K562 (cell line): ENCODE measurements at places on chromosomes 12 and 14.
A peak's percentile ranks its signal among the peaks of the same experiment; 100 is the strongest.

DNA sequence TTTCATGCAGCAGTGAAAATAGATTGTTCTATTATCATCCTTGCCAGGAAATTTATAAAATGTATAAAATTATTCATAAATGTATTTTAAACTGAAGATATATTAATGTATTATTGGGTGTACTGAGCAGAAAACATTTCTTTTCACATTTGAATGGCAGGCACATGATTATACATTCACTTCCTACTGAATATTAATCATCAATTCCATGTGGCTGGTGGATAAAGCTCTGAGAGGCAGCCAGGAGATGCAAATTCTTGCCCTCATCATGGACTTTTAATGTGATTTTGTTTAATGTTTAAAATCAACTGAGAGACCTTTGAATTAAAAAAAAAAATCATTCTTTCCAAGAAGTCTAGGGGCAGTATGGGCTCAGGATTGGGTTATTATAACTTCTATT lies 40.8 kb downstream of the ANO6 start:
- DNase-seq, result no peak

- DNase-seq, result peak; percentile 9
These were observed 101.3 kb downstream of the PPM1A start for GRCh38 chr14:60350366-60350720.

- DNase-seq, result no peak
These were observed 24.1 kb downstream of the FGF23 start for GRCh38 chr12:4355156-4356040.

GRCh38 chr12:118633071-118633470 lies 256.7 kb downstream of the SUDS3 start:
- DNase-seq, result peak; percentile 17

GRCh38 chr12:89521364-89522223 lies 3.0 kb downstream of the GALNT4 start:
- no peak for DNase-seq

GRCh38 chr12:94566345-94566744 lies 84.0 kb downstream of the TMCC3 start:
- DNase-seq, result no peak

DNA sequence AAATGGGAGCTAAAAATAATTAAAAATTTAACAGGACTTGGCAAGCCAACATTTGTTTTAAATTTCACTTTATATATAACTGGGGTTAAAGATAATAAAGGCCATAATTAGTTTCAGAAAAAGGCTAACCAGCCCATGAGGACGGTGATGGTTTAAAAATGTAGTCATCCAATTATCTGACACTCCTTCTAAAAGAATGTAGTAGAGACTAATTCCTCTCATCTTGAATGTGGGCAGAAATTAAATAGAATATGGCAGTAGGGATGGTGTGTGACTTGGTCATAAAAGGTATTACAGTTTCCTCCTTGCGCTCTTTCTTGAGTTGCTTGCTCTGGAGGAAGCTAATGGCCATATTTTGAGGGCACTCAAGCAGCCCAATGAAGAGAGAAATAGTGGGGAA lies 49.1 kb upstream of the PTPRB start:
- DNase-seq, result no peak

- DNase-seq, result no peak
These were observed 117.0 kb downstream of the SMOC1 start for GRCh38 chr14:69996216-69996615.

DNA sequence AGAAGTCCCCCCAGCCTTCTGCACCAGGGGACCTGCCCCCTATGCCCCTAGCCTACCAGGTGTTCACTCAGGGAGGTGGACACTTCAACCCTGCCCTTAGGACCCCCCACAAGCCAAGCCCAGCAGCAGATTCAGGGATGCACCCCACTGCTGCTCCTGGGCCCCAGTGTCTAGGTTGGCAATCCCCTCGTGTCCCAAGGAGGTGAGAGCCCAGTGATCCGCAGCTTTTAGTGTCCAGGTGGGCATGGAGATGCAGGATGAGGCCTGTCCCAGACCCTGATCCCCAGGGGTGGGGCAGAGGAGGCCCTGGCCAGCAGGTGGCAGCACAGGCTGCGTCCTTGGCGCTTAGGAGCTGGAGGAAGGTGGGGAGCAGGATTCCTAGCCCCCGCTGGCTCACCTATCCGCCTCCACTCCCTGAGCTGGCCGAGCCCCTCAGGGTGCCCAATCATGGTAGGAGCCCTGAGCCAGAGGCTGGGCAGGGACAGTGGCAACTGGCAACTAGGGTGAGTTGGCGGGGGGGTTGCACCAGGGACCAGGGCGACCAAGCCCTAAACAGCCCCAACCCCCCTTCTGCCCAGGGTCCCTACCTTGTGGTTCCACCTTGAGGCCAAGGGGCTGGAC lies 4.1 kb downstream of the CKB start:
- DNase-seq, result peak; percentile 80

DNA sequence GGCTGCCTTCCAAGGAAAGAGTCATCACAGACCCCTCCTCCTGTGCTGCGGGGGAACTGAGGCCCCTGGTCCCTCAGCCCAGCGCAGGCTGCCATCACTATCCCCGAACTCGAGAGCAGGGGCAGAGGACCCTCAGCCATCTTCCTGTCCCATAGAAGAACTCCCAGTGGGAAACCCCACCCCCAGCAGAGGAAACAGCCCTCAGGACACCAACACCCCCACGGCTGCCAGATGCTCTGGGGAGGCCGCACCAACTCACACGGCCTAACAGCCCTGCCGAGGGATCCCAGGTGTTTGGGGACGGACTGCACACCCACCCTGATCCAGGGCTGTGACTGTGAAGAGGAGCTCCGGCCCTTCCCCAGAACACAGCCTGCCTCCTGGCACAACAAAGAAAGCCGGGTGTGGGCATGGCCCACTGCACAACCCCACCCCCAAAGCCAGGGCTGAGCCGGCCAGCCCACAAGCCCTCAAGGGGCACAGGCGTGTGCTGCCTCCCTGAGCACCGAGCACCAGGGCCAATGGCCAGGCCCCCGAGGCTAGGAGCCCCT lies 16.3 kb upstream of the C14orf180 start:
- no peak for DNase-seq

GRCh38 chr12:11497995-11498394 lies 102.6 kb upstream of the PRB2 start:
- DNase-seq, result no peak

- no peak for DNase-seq
These were observed 1.5 kb downstream of the RILPL1 start for GRCh38 chr12:123532019-123532418.

GRCh38 chr14:34650786-34651584 lies 21.0 kb upstream of the SNX6 start:
- no peak for DNase-seq

- DNase-seq, result no peak
These were observed 11.9 kb upstream of the DCN start for GRCh38 chr12:91194500-91194899.

DNA sequence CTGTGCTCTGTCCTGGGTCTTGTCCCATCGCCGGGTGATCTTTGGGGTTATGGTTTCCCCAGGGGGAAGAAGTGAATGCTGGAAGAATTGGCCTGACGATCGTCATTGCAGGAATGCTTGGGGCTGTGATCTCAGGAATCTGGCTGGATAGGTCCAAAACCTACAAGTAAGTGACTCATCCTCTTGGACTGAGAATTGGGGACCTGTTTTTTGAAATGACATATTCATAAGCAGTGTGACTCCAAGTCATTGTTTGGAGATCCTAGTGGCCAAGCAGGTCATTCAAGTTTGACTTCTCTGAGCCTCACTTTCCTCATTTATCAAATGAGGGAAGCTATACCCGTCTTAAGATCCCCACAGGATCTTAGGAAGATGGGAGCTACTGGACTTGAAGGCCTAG lies 25.8 kb downstream of the ERG28 start:
- DNase-seq, result no peak

DNA sequence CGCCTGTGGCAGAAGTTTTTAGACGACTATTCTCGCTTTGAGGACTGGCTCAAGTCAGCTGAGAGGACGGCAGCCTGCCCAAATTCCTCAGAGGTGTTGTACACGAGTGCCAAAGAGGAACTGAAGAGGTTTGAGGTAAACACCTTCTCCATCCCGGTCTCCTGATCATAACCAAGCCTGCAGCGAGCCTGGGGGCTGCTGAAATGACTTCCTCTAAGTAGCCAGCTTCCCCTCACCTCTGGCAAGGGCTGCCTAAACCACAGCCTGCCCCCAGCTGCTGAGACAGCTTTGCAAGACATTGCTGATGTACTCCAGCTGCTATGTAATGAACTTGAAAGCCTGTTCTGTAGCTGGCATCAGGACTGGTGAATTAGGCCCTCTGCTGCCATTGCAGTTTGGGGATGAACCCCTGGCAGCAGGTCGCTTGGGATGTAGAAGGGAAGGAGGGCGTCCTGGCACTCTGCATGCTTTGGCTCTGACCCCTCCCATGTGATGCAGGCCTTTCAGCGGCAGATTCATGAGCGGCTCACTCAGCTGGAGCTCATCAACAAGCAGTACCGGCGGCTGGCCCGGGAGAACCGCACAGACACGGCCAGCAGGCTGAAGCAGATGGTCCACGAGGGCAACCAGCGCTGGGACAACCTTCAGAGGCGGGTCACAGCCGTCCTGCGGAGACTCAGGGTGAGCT lies 84.6 kb downstream of the ESR2 start:
- DNase-seq, result no peak

- no peak for DNase-seq
These were observed 25.8 kb downstream of the ACVR1B start for GRCh38 chr12:51977320-51977753.

DNA sequence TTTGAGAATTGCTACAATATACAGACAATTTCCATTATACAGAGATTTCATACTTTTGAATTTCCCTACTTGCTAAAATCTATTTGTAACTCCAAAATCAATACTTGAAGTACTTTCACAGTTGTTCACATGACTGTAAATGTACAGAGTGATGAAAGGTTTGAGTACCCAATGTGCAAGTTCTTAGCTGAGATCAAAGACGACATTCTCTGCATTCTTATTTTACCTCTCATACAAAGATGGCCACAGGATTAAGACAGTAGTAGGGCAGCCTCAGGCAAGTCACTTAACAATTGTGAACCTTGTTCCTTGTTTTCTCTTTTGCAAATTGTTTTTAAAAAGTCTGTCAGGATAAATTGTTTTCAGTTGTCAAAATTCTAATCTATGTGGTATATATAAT lies 255.9 kb upstream of the KITLG start:
- no peak for DNase-seq

GRCh38 chr12:96258104-96258961 lies 64.2 kb downstream of the ELK3 start:
- DNase-seq, result no peak

DNA sequence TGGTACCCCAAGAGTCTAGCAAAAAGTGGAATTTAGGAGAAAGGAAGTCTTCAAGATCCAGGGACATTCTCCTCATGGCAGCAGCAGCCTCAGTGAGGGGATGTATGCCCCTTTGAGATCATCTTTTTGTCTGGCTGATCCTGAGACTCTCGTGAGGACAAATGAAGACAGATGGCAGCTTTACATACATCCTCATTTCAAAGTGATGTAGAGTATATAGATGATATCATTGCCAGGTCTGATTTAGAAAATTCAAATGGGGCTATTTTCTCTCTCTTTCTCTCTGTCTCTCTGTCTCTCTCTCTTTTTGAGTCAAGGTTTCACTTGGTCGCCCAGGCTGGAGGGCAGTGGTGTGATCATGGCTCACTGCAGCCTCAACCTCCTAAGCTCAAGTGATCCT lies 61.5 kb downstream of the E2F7 start:
- DNase-seq, result no peak

DNA sequence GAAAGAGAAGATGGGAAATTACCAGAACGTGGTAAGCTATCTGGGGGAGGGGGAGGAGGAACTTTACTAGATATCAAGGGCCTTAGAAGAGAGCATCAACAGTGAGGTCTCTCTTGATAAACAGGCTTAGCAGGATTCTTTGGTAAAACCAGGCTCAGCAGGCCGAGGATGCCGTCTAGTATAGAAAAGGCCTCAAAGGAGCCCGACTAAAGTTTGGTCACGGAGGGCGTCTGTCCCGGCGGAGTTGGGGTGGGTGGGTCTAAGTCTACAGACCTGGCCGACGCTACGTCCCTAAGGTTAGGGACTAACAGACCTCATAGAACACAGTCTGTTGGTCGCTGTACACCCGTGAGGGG lies 538 bp upstream of the TIGAR start:
- DNase-seq, result no peak

- DNase-seq, result no peak
These were observed 80.6 kb downstream of the BTG1 start for GRCh38 chr12:92065018-92065499.

GRCh38 chr14:99815696-99816095 lies 22.5 kb downstream of the EML1 start:
- DNase-seq, result no peak

GRCh38 chr12:41486718-41487117 lies 298.6 kb downstream of the PDZRN4 start:
- DNase-seq, result no peak

DNA sequence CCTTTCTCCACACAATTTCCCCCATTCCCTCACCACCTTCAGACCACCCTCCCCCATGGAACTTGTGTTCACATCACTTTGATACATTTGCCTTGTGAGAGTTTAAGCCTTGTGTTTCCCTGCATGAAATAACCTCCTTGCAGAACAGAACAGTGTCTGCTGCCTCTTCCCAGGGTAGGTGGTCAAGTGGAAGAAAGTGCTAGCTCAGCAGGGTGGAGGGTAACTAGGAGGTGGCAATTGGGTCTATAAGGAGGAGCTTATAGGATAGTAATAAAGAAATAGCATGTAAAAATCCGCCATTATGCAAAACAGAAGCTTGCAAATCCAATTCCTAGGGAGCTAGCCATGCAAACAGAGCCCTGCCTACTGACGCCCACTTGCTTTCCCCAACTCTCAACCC lies 13.9 kb upstream of the KRT8 start:
- DNase-seq, result no peak

DNA sequence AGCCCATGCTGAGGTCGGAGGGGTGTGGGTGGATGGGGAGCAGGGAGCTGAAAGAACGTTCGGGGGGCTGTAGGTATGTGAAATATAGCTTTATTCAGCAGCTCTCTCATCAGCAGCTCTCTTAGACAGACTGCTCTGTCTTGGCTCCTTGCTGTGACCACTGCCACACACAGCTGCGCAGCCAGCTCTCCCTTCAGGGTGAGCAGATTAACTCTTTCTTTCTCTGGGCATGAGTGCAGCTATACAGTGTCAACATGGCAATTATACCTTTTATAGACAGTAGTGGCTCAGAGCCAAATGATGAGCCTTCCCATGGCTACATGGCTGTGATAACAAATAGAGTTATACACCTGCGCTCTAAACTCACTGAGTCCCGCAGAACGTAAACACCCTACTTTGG lies 137.7 kb upstream of the NEDD1 start:
- DNase-seq, result no peak

- DNase-seq, result no peak
These were observed 60.0 kb downstream of the TTC6 start for GRCh38 chr14:37655418-37655817.

GRCh38 chr14:76584271-76584702 lies 177.0 kb upstream of the VASH1 start:
- DNase-seq, result no peak

DNA sequence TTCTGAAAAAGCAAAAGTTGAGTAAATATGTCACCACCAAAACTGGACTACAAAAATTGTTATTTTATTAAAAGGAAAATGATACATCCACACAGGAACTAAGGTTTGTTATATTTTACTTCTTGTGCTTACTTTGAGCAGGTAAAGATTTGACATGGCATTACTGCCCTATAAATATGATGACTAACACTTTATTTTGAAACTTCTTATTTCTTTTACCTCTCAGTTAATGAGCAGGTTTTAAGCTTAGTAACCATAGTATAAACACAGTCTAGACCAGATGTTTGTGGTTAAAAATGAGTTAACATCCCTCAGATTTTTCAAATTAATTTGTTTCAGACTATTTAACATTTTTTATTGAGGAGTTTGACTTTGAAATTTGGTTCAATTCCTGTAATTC lies 862.5 kb upstream of the USP15 start:
- no peak for DNase-seq
